ENCODE measurements at places on chromosomes 4 and X.

- no peak for DNase-seq
Observed at GRCh38 chr4:52102587-52102986, 51.5 kb downstream of the SPATA18 start.

- no peak for DNase-seq
Observed at GRCh38 chrX:13433298-13433605, 113.4 kb upstream of the ATXN3L start.

GRCh38 chr4:107993969-107994368 lies 4.3 kb downstream of the HADH start:
- no peak for DNase-seq

- DNase-seq: no peak
Observed at GRCh38 chr4:8210616-8211015, 11.5 kb downstream of the SH3TC1 start.

GRCh38 chrX:25548811-25549210 lies 533.0 kb upstream of the ARX start:
- no peak for DNase-seq

All from NCI-H2029 (cell line).